Activated T-cell treated with anti-CD3 and anti-CD28 coated beads, Interleukin-2, amount 50 U/mL, for 72 hours (primary cell): ENCODE measurements at places on chromosomes 3 and 15.

GRCh38 chr15:77611767-77612166 is 20.9 kb downstream of the LINGO1 start:
- DNase-seq: no peak

DNA sequence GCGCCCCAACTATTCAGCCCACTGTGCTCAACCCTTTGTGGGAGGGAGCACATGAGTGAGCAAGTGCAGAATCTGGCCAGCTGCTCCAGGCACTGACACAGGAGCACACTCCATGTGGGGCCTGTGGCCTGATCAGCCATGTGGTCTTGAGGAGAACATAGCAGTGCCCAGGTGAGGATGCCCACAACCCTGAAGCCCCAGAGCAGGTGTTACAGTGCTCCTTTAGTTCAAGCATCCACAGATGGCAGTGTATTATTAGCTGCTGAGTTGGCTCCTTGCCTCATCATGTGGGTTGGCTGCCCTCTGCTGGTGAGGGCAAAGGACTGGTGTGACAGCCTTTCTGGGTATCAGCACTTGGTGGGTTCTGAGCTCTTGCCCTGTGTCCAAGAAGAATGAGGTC is 1588.2 kb downstream of the SI start:
- DNase-seq: peak; percentile 23

DNA sequence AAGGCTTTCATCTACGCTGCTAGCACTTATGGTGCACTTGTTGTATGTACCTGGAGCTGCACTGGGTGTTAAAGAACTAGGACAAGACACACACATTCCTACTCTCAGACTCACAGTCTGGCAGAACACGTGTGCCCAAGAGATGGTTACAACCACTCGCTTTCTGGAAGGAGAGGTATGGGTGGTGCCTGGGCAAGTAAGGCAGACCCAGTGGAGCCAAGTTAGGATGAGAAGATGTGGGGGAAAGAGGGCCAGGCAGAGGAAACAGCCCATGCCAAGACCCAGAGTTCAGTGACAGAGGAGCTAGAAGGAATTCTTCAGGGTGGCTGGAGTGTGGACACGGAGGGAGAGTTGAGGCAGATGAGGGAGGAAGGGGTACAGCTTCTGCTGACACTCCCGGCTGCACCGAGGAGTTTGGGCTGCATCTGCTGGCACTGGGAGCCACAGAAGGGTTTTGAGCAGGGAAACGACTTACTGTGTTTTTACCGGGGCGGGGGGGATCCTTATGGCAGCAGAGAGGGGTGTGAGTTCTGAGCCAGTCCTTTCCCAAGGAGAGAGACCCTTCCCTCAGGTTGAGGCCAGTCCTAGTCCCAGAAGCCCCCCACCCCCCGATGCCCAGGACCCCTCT is 59.0 kb downstream of the GRIP2 start:
- no peak for DNase-seq

DNA sequence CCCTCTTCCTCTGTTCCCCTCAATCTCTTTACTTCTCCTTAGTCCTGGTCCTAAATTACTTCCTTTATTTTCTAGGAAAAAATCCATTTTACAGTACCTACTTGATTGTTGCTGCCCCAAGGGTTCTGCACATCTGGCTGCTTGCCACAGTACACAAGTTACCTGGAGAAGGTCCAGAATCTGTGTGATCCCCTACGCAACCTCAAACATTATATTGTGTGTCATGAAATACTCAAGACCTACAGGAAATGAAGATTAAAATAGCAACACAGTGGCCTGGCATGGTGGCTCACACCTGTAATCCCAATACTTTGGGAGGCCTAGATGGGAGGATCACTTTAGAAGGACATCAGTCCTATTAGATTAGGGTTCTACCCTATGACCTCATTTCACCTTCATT is 48.7 kb downstream of the PRKAR2A start:
- DNase-seq: no peak

- DNase-seq: no peak
Measured at GRCh38 chr15:57696146-57696545, 10.4 kb upstream of the POLR2M start.

DNA sequence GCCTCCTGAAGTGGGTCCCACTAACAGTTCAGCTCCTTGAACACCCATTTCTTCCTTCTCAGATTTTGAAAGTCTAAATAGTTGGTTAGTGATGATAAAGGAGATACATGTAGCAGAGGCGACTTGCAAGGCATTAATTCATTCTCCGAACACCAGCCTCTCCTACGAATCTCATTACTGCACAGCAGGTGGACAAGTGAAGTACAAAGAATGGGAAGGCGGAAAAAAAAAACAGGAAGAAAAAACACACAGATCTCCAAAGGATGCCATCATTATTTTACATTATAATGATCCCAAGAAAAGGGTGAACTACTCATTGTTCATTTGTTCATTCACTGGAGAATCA is 276.5 kb downstream of the MAGI1 start:
- no peak for DNase-seq
